ENCODE measurements at places on chromosomes 6 and 20. TPM values are rescaled to one million over a fixed set of nuclear protein-coding genes. Genes with fewer than 3 reads are reported as not detected.

The CLIC5 gene
- 4.8 TPM for polyA plus RNA-seq

The MAFB gene
- not detected for polyA plus RNA-seq

The MACROD2 gene
- not detected for polyA plus RNA-seq

The TGM3 gene
- not detected for polyA plus RNA-seq

The TRIM15 gene
- polyA plus RNA-seq, result not detected
